RPMI8226 (cell line): ENCODE measurements at places on chromosomes 3 and 15.

- no peak for DNase-seq
Measured at GRCh38 chr15:51870774-51871173, 41.3 kb downstream of the TMOD3 start.

- peak; percentile 74 for DNase-seq
Measured at GRCh38 chr15:101242160-101242998, 9.5 kb downstream of the CHSY1 start.

GRCh38 chr15:90681480-90681879 lies 35.7 kb upstream of the BLM start:
- DNase-seq = no peak

DNA sequence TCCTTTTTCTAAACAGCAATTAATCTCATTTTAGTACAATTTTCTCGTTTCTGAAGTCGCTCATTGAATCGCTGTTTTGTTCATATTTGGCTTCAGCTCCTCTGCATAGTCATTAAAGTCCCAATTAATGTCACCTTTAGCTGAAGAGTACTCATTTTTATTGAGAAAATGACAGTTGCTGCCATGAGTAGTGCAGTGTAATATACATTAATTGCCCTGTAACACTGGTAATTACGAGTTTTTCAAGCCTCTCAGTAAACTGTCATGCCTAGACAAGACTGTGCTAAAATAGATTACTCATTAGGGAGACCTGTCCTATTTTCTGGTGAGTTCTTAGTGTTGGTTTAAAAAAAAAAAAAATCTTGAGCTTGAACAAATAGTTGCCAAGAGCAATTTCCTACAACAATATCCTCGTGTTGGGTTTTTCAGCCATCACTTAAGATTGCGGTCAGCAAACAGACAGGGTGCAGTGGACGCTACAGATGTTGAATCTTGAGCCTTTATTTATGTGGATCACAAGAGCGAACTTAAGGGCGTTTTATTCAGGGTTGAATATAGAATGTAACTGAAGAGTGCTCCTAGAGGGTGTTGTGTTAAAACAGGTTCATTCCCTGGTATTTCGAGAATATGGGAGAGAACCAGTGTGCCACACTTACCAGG lies 176.0 kb downstream of the CDIN1 start:
- DNase-seq = no peak

GRCh38 chr3:53705774-53706173 lies 140.4 kb downstream of the CHDH start:
- peak; percentile 62 for DNase-seq

GRCh38 chr3:186994000-186994955 lies 64.0 kb downstream of the ST6GAL1 start:
- DNase-seq = peak; percentile 46

DNA sequence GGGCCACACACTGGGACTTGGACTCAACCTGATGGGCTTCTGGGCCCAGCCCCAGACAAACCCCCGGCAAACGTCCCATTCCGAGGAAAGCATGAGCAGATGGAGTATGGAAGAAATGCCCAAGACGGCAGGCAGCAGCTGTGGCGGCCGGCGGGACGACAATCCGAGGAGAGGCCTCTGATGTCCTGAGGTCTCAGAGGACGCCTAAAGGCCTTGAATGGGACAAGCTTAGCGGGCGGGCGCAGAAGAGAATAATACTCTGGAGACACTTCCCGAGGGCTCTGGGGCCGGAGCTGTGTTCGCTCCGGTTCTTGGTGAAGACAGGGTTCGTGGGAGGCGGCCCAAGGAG lies 482 bp upstream of the OGG1 start:
- DNase-seq = no peak

GRCh38 chr3:8279476-8279875 lies 222.1 kb upstream of the LMCD1 start:
- DNase-seq = no peak

- no peak for DNase-seq
Measured at GRCh38 chr3:146581951-146582467, 23.1 kb downstream of the PLSCR5 start.
